ENCODE measurements at places on chromosomes 2 and 18.

DNA sequence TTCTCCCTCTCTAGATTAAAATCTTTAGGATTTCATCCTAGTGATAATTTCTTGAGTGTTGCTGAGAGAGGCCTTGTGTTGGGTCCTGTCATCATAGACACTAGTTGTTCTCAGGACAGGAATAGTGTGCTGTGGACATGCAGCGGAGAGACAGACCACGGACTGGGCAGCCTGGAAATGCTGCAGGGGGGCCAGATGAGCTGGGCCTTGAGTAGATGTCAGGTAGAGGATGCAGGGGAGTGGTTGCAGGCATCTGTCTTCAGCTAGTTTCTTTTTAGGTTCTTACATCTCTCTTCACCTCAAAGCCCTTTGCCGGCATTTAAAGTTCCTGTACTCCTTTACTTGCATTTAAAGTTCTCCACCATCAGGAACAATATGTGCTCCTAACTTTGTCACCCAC, 42.8 kb downstream of the SP110 start:
- no peak for DNase-seq

DNA sequence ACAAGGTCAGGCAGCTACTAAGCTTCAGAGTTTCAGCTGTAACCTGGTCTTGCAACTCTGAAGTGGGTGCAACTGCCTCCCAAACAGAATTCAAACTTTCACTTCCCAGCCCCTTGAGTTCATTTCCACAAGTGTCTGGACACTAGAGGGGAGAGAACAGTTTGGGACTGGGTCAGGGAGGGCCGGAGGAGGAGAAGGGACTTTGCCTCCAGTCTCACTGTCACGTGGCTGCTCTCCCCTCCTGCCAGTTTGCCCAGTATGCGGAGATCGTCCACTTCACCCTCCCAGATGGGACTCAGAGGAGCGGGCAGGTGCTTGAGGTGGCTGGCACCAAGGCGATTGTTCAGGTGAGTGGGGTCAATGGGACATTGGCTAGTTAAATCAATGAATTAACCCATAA, 20.6 kb upstream of the ANKRD53 start:
- no peak for DNase-seq

- no peak for DNase-seq
Measured at GRCh38 chr18:74128159-74128558, 19.5 kb downstream of the FBXO15 start.

DNA sequence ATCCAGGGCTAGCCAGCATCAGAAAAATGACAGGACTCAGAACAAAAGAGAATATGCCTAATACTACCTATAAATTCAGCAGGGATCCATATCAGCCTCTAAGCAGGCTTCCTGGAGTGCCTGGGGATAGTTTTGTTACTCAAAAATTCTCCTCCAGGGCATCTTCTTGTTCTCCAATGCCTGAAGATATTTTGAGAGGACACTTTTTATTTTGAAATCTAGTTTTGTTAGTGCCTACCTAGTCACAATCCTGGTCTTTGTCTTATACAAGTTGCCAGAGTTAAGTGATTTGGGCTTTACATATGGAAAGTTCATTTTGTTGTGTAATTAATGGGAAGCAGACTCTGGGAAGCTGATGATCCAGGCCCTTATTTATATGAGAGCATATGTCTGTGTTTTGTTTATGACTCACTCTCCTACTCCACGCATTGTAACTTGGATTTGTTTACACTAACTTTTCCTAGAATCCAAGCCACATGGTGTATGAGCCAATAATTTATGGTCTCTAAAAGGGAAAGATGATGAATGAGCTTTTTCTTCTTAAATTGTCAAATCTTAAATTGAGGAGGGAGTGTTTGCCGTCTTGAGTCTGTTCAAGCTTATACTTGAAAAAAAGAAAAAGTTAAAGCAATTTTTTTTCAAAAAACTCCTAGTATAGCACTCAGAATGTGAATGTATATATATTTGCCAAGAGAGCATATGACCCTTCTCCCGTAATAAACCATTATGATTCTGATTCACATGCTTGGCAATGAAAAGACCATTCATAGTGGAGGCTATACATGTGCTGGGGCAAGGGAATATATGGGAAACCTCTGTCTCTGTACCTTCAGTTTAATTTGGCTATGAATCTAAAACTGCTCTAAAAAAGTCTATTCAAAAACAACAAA, 370.3 kb downstream of the SETBP1 start:
- DNase-seq = no peak
